SK-N-SH (cell line): ENCODE measurements at places on chromosomes 7 and 10. TPM values are rescaled to one million over a fixed set of nuclear protein-coding genes. Genes with fewer than 3 reads are reported as not detected.

The PTN gene
- 19.8 and 23.7 TPM in 2 replicates for polyA plus RNA-seq

The SEMA3D gene
- polyA plus RNA-seq: 30.1 and 48.7 TPM in 2 replicates

The NKX2-3 gene
- not detected in 2 replicates for polyA plus RNA-seq

The OR2A5 gene
- not detected in 2 replicates for polyA plus RNA-seq

The BLOC1S2 gene
- 29.1 and 30.4 TPM in 2 replicates for polyA plus RNA-seq

The GPRIN2 gene
- 0.03 TPM in 1 of 2 replicates, not detected in the other for polyA plus RNA-seq

The CYP2C19 gene
- not detected in 2 replicates for polyA plus RNA-seq

The ARHGAP22 gene
- 12.4 and 13.8 TPM in 2 replicates for polyA plus RNA-seq

The TUBAL3 gene
- polyA plus RNA-seq: not detected in 2 replicates

The GIMAP5 gene
- not detected in 2 replicates for polyA plus RNA-seq

The NUTM2D gene
- polyA plus RNA-seq: 1.5 and 1.7 TPM in 2 replicates

The FXYD4 gene
- not detected in 2 replicates for polyA plus RNA-seq

The AGAP9 gene
- 9.1 and 9.9 TPM in 2 replicates for polyA plus RNA-seq

The FLNC gene
- polyA plus RNA-seq: 22.5 and 43.7 TPM in 2 replicates

The OR13A1 gene
- polyA plus RNA-seq: not detected in 2 replicates

The SMC3 gene
- polyA plus RNA-seq: 8.0 and 10.1 TPM in 2 replicates

The SPDYE2B gene
- polyA plus RNA-seq: not detected in 2 replicates

The GPR15LG gene
- polyA plus RNA-seq: not detected in 2 replicates

The CLRN3 gene
- polyA plus RNA-seq: 0.08 and 0.25 TPM in 2 replicates

The CAMK1D gene
- 4.1 TPM in 2 replicates for polyA plus RNA-seq

The AUTS2 gene
- polyA plus RNA-seq: 7.8 and 15.6 TPM in 2 replicates

The RNF148 gene
- not detected in 2 replicates for polyA plus RNA-seq

The AEBP1 gene
- polyA plus RNA-seq: 40.3 and 105 TPM in 2 replicates

The IGF2BP3 gene
- 34.4 and 46.5 TPM in 2 replicates for polyA plus RNA-seq

The POLR2J2 gene
- 3.5 and 4.8 TPM in 2 replicates for polyA plus RNA-seq

The UCN3 gene
- not detected in 2 replicates for polyA plus RNA-seq

The ARHGEF5 gene
- polyA plus RNA-seq: 0.02 and 0.07 TPM in 2 replicates

The ATRNL1 gene
- polyA plus RNA-seq: 0.44 and 0.67 TPM in 2 replicates

The TMEM236 gene
- polyA plus RNA-seq: 0.02 TPM in 1 of 2 replicates, not detected in the other

The CFAP58 gene
- 0.38 and 0.47 TPM in 2 replicates for polyA plus RNA-seq

The NUTM2B gene
- polyA plus RNA-seq: 0.25 and 0.26 TPM in 2 replicates

The TFEC gene
- polyA plus RNA-seq: 0.02 TPM in 1 of 2 replicates, not detected in the other

The DNAJC12 gene
- polyA plus RNA-seq: 7.9 and 9.3 TPM in 2 replicates

The MRPL32 gene
- 73.1 and 87.5 TPM in 2 replicates for polyA plus RNA-seq

The PAXIP1 gene
- polyA plus RNA-seq: 9.2 and 9.3 TPM in 2 replicates

The KAZALD1 gene
- 1.9 and 3.0 TPM in 2 replicates for polyA plus RNA-seq

The KAT6B gene
- 4.3 and 4.6 TPM in 2 replicates for polyA plus RNA-seq

The EPHB6 gene
- polyA plus RNA-seq: 1.2 and 1.8 TPM in 2 replicates

The VPS37D gene
- polyA plus RNA-seq: 5.7 and 7.4 TPM in 2 replicates

The GRK5 gene
- 9.5 and 12.1 TPM in 2 replicates for polyA plus RNA-seq

The PPP1R9A gene
- 0.30 and 0.58 TPM in 2 replicates for polyA plus RNA-seq

The RAB19 gene
- polyA plus RNA-seq: not detected in 2 replicates
